ENCODE measurements at places on chromosomes 2 and 18.

DNA sequence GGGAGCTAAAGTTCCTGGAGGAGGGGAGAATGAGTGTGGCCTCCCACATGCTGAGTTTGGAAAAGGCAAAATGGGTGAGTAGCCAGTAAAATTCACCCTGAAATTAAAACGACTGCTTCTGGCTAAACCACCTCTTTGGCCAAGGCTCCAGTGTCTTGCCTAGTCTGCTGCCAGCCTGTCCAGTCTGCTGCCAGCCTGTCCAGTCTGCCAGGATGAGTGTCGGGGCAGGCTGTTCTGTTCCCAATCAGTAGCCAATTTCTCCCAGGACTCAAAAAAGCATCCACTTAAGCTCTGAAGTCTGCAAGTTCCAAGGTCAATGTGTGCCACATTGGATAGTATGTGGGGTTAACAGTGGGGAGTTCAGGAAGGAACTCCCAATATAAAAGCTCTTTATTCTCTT lies 134.6 kb upstream of the KLHL29 start:
- DNase-seq, result no peak

- no peak for DNase-seq
Observed at GRCh38 chr2:27356056-27356381, 545 bp downstream of the GTF3C2 start.

GRCh38 chr2:32235315-32235714 lies 29.4 kb downstream of the NLRC4 start:
- no peak for DNase-seq

DNA sequence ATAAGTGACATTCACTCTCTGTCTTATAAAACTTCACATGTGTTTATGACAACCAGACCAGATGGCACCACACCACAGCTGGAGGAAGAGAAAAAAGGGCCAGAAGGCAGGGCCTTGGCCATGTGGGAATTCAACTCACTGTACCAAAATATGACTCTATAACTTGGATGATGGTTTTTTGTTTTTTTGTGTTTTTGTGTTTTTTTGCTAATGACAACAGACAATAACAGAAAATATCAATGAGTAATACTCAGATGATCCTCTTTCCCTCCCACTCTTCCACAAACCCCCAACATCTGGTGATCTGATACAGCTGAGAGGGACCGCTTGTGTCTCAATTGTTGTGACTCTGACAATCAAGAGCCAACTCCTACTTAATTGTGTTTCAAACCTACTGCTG lies 12.4 kb downstream of the NMI start:
- DNase-seq, result no peak

- DNase-seq, result no peak
Observed at GRCh38 chr2:195117011-195117410, 540.0 kb upstream of the SLC39A10 start.

- DNase-seq, result no peak
Observed at GRCh38 chr2:204635478-204635877, 90.2 kb downstream of the PARD3B start.

DNA sequence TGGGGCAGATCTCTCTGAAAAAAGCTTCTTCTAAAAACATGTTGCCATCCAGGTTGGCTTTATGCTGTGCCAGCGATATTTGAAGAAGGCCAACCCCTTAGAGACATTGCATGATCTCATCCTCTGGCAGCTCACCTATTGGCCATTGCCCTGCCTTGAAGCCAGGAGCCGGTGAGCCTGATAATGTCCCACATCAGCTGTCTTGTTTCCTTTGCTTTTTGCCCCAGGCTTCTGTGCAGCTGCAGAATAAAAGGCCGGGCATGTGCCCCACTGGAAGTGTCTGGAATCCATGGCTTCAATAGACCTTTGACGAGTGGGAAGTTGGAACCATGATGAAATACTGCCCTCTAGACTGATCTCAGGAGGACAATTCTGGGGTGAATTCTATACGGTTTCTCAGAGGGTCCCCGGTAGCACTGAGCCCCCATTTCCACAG lies 523.5 kb upstream of the ZEB2 start:
- no peak for DNase-seq

GRCh38 chr2:225207043-225207442 lies 164.8 kb upstream of the DOCK10 start:
- DNase-seq, result no peak

DNA sequence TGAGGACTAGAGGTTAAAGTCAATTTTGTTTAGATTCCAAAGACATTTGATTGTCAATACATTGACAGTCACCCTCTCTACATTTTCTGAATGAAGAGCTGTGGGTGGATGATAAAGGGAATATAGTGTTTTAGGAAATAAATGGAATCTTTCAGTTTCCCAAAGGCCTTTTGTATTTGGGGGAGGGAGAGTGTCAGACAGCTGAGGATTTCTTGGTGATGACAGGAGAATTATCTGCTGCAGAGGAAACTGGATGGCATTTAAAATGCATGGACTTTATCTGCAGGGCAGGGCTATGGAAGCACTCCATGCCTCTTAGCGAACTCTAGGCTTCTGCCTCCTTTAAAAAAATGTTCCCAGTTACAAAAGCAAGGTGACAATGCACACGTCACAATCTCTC lies 195.1 kb downstream of the KCNS3 start:
- no peak for DNase-seq

DNA sequence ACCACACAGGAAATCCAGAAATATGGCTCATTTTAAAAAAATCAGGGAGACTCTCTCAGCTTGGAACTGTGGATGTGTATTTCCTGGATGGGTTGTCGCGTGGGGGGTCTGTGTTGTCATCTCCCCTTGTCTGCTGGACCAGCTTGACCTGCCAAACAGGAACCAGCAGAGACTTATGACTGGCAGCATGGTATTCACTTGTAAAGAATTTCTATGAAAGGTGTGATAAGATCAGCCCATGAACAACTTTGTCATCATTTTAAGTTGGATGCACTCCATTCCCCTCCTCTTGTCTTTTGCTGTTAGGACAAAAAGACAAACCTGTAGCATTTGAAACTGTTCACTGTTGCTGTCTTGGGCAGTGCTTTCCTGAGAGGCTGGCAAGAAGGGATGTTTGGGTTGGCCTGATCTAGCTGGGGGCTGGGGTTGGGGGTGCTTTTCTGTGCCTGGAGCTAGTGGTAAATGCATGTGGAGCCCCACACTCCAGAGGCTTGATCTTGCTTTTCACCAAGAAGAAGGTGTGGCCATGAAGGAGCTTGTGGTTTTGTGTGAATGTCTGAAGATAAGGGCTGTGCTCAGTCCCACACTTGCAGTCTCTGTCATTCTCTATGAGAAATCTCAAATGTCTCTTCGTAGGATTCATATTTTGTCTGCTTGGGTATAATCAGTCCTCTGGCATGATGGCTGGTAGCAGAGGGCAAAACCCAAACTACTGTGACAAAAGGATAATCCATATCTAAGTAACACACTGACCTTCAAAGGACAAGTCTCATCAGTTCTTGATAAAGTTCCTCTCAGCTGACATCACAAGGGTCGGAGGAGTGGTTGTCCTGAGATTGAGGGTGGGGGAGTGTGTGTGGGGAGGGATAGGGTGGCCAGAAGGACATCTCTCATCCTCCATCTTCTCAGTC lies 39.0 kb downstream of the RALB start:
- no peak for DNase-seq

DNA sequence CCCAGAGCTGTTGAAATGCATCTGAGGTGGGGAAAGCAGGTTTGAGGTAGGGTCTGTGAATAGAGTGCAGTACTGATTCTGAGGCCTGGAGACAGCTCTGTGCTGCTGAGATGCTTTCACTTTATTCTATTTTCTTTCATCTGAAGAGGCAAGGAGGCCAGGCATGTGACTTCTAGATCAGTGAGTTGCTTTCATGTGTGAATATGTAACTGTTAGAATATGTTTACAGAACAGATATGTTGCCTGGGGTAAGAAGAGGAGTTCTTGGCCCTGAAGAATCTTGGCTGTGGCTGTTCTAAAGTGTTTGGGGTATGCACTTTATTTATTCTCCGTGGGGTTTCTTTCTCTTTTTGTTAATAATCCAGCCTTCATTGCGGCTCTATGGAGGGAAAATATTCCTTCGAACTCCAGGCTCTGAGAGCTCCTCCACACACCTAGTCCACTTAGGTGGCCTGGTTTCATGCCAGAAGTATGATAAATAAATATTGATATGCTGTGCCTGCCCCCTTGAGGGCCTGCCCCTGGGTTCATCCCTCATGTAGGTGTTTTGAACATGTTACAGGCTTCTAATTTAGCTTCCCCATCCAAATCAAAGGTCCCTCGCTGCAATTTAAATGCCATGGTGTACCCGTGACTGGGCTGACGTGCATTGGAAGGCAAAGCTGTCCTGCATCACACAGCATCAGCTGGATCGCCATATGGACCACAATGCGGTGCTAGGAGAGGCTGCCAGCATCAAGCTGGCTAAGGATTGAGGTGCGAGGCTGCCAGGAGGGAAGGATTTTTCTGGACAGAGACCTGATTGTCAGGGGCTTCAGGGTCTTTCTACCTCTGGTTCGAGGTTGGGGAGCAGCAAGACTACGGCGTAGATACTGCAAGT lies 102.9 kb downstream of the PRKCE start:
- DNase-seq, result no peak

GRCh38 chr2:136239079-136239685 lies 121.2 kb upstream of the CXCR4 start:
- DNase-seq, result no peak

DNA sequence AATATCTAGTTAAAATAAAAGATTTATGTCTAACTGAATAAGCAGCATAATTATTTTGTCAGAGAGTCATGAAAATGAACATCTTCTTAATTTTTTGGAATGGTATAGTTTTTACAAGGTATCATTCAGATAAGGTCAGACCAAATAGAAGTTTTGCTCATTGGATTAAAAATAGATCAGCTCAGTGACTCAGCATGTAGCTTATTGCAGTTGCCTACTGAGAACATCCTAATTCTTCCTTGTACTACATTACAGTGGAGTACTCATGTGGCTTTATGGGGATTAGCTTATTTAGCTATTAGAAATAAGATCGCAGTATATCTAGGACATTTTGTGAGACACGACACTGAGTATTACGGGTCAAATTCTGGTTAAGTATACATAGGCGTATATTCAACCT lies 38.2 kb upstream of the PPM1B start:
- no peak for DNase-seq

DNA sequence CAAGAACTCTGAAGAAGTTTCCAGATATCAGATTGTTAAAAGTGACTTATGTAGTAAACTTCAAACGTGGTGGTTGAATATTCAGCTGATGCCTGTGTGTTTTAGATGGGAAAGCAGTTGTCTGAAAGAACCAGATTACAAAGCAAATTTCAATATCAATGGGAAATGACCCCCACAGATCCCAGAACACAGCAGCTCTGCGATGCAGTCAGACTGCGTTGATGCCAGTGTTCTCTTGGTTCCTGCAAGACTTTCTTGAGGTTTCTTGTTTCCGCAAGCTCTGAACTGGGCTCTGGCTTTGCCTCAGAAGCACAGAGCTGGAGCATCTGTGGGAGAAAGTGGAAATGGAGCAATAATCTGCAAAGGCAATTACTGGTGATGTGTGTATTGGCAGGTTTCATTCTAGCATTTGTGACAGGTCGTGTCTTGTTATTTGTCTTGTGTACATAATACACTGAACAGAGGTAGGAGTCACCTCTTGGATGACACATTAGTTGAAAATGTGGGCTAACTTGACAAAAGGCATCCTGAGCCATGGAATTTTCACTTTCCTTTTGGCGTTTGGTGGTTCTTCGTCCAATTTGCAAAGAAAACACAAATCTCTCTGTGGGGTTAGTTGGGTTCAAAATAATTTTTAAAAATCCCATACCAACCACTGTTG lies 10.8 kb upstream of the LYPD6B start:
- DNase-seq, result no peak

DNA sequence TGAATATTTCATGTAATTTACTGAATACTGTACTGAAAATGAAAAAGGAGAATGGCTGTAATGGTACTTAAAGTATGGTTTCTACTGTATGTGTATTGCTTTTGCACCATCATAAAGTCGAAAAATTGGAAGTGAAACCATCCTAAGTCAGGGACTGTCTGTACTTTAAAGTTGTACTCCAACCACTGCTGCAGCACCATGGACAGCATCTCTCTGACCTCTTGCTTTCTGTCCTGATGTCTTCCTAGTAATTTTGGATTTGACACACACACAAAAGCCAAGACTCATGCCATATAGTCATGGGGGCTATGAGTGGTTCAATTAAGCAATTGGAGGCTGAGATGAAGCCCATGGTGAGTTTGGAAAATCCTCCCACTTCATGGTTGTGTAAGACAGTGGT lies 256.3 kb upstream of the PKDCC start:
- DNase-seq, result no peak

- no peak for DNase-seq
Observed at GRCh38 chr2:160920061-160920460, 240.2 kb upstream of the TANK start.

- DNase-seq, result no peak
Observed at GRCh38 chr2:9149388-9149660, 57.3 kb upstream of the ASAP2 start.

DNA sequence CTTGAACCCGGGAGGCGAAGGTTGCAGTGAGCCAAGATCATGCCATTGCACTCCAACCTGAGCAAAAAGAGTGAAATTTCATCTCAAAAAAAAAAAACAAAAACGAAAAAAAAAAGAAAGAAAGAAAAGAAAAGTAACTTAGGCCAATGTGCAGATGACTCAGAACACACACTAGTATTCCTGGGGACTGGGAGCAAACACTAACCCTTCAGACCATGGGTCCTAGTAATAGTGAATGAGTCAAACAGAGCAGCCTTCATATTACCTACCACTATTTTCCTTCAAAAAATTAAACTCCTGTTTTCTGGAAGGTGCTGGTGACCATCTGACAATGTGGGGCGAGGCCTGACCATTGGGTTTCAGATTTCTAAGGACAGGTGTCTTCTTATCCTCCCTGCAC lies 253.4 kb downstream of the PIEZO2 start:
- no peak for DNase-seq

DNA sequence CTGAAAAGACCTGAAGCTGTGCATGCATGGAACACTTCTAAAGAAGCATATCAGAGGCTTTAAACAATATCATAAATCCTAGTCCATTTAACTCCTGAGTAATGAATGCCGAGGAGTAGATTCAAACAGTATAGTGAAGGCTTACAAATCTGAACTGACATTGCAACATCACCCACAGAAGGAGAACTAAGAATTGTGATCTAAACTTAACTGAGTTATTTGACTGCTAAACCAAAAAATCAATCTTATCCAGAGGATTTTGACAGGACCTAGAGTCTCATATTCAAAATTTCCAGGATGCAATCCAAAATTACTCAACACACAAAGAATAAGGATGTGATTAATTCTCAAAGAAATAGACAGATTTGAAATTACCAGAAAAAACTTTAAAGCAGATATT lies 181.0 kb downstream of the SLC39A10 start:
- no peak for DNase-seq

DNA sequence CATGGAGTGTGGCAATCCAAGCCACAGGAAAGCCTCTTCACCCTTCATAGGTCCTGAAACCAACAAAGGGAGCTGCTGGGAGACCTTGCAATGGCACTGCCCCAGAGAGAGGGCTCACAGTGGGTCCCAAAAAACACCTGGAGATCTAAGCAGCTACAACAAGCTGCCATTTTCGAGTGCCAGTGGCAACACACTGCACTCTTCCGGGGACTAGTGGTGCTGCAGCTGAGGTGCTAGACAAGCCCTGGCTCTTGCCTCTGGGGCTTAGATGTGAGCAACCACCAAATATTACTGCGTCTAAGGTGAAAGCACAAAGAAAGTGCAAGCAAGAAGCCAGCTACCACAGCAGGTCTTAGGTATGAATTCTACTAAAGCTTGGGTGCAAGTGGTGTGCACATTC lies 192.9 kb downstream of the NOL4 start:
- DNase-seq, result no peak

All from NCI-H1930 (cell line).